AG08396 (cell line): ENCODE measurements at places on chromosomes 7 and 10.
A peak's percentile ranks its signal among the peaks of the same experiment; 100 is the strongest.

DNA sequence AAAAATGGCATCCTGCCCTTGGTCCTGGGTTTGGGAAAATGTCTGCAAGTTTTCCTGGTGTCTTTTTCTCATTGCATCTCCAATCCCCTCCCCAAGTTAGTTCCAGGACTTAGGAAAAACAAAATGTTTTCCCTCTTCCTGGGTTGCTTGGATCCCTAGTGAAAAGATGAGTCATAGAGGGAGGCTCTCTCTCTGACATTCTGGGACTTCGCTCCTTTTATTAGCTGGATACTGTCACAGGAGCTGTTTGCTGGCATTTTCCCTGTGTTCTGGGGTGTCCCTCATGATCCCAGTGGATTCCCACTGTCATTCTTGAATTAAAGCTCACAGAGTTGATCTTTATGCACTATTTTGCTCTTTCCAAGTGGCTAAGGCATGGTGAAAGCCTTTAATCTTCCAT is 316.4 kb upstream of the MBL2 start:
- DNase-seq = no peak

DNA sequence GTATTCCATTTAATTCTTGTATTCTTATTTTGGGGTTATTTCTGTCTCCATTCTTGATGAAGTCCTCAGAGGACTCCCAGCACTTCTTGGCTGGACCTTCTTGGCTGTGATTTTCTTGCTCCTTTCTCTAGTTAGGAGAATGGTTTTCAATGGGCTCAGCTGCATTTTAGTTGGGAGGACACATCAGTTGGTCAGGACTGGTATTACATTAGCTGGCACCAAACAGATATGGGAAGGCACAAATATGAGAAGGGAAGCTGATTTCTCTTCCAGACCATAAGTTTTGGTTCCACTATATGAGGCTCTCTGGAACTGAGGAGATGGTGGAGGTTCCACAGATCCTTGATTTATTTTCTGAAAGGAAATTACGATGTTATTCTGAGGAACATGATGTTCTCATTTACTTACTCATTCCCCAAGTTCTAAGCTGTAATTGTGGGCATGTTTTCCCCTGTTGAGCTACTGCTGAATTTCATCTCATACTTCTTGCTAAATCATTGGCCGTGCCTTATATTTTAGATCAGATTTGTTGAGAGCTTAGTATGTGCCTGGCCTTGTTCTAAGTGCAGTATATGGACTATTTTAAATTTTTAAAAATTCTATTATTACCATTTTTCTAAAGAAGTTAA is 261.0 kb downstream of the THSD7A start:
- DNase-seq = no peak

DNA sequence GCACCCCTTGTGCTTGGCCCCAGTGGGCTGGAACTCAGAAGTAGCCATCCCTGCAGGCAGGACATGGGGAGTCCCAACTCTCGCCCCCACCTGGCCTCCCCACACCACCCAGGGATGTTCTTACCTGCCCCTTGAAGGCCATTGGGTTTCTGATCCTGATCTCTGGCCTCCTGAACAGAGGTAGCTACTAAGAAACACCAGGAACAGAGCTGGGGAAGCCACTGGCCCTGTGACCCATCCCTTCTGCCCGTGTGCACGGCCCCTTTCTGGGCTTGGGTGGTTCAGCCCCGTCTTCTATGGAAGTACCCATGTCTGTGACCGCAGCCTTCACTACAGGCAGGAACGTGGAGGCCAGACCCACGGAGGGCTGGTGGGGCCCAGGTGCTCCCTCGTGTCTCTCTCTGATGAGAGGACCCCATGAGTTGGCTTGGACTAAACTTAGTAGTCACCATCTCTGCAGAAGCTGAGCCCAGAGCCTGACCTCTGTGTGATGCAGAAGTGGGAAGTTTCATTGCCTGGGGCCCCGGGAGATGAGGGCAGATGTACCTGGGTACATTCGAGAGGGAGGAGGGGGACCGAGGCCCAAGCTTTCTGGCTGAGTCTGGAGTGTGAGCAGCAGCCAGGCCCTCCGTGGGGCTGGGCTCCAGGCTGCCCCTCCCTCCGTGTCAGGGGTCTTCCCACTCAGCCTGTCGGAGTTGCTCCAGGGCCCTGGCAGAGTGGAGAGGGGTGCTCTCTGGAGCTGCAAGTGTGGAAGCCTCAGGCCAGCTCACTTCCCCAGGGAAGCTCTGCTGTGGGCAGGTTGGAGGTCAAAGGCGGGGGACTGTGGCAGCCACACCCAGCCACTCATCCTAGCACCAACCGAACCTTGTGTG is 81.0 kb downstream of the MKI67 start:
- no peak for DNase-seq

GRCh38 chr10:123995082-123995460 is 98.3 kb downstream of the CHST15 start:
- peak; percentile 43 for DNase-seq

DNA sequence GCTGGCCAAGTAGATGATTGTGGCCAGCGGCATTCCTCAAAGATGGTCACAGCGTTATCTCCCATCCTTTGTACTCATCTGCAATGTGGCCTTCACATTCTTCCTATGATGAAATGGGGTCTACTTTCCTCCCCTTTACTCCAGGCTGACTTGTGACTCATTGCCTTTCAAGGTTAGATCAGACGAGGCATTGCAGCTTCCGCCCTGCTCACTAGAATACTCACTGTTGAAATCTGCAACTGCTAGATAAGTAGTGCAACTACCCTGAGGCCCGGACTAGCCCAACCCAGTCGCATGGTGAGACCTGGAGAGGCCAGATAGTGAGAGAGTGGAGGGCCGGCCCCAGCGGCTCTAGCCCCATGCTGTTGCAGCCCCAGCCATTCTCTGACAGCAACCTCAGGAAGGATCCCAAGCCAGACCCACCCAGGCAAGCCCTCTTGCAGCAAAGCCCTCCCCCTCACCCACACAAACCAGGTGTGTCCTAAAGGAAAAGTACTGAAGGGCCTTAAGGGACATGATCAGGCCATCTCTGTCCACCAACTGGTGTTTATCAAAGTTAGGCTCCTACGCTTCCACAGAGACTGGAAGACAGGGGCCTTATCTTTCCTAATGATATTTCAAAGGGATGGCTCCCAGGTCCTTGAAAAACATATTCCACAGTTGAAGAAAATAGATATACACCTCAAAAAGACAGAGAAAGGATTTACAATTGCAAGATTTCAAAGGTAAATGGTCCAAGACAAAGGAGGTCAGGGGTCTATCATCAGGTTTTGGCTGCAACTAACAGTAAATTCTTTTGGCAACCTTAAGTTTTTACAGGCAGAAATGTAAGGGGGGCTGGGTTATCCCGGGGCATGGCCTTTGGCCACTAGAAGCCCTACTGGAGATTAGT is 107.2 kb upstream of the TRIM24 start:
- no peak for DNase-seq

- no peak for DNase-seq
Measured at GRCh38 chr7:134777470-134777869, 2.0 kb upstream of the CALD1 start.
